ENCODE measurements at places on chromosomes 4 and X.

DNA sequence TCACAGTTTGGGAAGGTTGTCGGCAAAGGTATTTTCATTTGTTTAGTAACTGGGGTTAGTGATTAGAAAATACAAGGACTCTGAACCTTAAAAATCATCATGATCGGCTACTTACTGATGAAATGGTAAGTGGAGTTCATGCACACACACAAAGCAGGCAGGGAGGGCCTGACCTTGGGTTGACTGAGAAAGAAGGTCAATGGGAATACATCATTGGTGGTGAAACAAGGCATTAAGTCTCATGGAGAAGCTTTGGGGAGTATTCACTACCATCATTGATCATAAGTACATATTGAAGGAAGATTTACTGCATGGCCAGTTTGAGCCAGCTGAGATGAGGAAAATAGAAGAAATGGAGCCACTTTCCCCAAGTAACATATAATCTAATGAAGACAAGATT lies 74.4 kb downstream of the LUZP4 start:
- no peak for DNase-seq

GRCh38 chrX:154732421-154733065 lies 18.3 kb downstream of the GAB3 start:
- no peak for DNase-seq

GRCh38 chr4:47659342-47659741 lies 174.3 kb downstream of the ATP10D start:
- DNase-seq: no peak

- no peak for DNase-seq
Measured at GRCh38 chrX:17292111-17292527, 82.9 kb upstream of the NHS start.

GRCh38 chrX:152989292-152989658 lies 4.6 kb downstream of the PNMA5 start:
- no peak for DNase-seq

GRCh38 chrX:24292353-24292752 lies 21.5 kb downstream of the SUPT20HL2 start:
- DNase-seq: no peak
